ENCODE measurements at places on chromosomes 2 and 18. TPM values are rescaled to one million over a fixed set of nuclear protein-coding genes. Genes with fewer than 3 reads are reported as not detected.
A peak's percentile ranks its signal among the peaks of the same experiment; 100 is the strongest.

DNA sequence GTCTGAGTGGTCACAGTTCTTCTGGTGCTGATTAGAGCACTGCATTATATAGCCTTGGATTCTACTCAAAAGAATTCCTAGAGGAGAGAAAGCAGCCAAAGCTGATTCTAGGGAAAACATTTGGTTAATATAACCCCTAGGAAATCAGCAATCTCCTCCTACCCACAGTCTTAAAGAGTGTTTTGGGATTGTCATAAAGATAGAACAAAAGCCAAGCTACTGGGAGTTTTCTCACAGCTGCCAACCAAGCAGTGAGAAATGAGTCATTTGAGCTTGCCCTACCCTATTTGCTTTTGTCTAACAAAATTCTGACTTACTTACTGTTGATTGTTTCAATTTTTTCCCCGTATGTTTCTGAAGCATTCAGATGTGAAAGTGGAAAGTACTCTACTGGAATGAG, 469.3 kb downstream of the PLCL1 start:
- no peak overlapping the region for H3K27ac ChIP-seq
- H3K4me1 ChIP-seq: peaks cover 31% of the 10 kb centered on the region
- no peak overlapping the region for H3K4me3 ChIP-seq
- no peaks in the 10 kb centered on the region for H3K36me3 ChIP-seq
- no peak for DNase-seq
- no peaks in the 10 kb centered on the region for H3K27me3 ChIP-seq

- no peaks in the 10 kb centered on the region for H3K27me3 ChIP-seq
- no peaks in the 10 kb centered on the region for H3K36me3 ChIP-seq
- H3K4me1 ChIP-seq: no peaks in the 10 kb centered on the region
- no peak overlapping the region for H3K4me3 ChIP-seq
Observed at GRCh38 chr2:189874586-189875320, 90.5 kb downstream of the PMS1 start.

SPDYA gene
- total RNA-seq: 0.58 TPM

DNA sequence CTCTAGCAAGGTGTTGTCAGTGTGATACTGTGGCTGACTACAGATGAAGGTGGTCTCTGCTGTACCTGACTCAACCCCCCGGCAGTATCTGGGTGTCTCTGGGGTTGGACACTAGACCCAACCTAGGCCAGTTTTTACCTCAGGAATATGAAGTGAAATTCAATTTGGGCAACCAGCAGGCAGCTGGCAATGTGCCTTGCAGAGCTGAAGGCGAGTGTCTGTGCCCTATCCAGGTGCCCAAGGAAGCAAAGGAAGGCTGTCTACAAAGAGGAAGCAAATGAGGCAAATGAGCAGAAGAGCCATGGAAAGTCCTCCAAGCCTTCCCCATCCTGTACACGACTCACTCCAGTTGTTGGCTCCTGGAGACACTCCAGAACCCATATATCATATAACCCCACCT, 264.6 kb upstream of the AGAP1 start:
- H3K27ac ChIP-seq: no peak overlapping the region
- no peak overlapping the region for H3K4me3 ChIP-seq
- H3K4me1 ChIP-seq: no peaks in the 10 kb centered on the region
- H3K36me3 ChIP-seq: no peaks in the 10 kb centered on the region
- H3K27me3 ChIP-seq: no peaks in the 10 kb centered on the region
- no peak for DNase-seq

NUP35 gene
- 10.3 TPM for total RNA-seq

DNA sequence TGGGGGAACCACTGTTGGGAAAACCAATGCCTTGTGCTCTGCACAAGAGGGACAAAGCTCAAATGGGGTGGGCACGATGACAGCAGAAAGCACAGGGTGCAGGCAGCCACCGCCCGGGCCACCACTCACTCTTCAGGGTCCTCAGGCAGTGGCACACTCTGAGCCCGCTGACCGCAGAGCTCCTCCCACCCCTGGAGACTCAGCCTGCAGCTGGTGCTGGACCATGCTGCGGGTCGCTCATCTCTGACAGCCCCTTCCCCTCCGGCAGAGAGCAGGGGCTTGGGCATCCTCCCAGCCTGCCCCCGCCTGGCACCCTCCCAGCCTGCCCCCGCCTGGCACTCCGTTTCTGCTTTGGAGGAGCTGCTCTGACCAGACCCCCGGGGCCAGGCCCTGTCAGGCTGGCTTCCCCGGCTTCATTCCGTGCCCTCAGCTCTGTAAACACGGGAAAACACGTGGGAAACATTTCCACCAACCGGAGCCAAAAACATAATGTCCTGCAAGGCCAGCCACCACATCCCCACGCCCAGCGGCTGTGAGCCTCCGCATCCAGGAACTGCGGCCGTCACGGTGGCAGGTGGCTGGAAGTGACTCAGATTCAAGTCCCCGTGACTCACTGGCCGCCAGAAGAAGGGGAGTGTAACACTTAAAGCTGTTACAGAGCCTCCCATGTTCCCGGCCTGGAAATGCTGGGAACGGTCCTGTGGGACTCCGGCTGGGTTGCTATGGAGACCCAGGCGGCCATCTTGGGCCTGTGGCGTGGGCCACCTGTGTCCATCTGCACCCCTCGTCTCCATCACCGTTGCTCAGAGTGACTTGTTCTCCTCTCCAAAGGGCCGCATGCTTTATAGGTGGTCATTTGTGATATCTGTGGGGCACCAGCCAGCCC, 6.8 kb upstream of the SNED1 start:
- DNase-seq: no peak
- H3K4me3 ChIP-seq: peak overlapping the region; percentile 18
- H3K27me3 ChIP-seq: no peaks in the 10 kb centered on the region
- H3K4me1 ChIP-seq: peaks cover 54% of the 10 kb centered on the region
- no peaks in the 10 kb centered on the region for H3K36me3 ChIP-seq

- H3K36me3 ChIP-seq: no peaks in the 10 kb centered on the region
- peaks cover 26% of the 10 kb centered on the region for H3K4me1 ChIP-seq
- no peak overlapping the region for H3K27ac ChIP-seq
- no peak overlapping the region for H3K4me3 ChIP-seq
- no peaks in the 10 kb centered on the region for H3K27me3 ChIP-seq
- no peak for DNase-seq
Observed at GRCh38 chr18:11179959-11180519, 30.7 kb upstream of the PIEZO2 start.

PELI1 gene
- total RNA-seq: 17.6 TPM
